ENCODE measurements at places on chromosomes 3 and 15. TPM values are rescaled to one million over a fixed set of nuclear protein-coding genes. Genes with fewer than 3 reads are reported as not detected.

The TMC3 gene
- total RNA-seq = not detected

The GOLGA6L4 gene
- 0.56 TPM for total RNA-seq

The IL17RE gene
- total RNA-seq = 0.88 TPM

The C2CD4B gene
- total RNA-seq = 4.1 TPM

The CTXN2 gene
- not detected for total RNA-seq

The AMIGO3 gene
- 0.24 TPM for total RNA-seq

The SCG3 gene
- not detected for total RNA-seq

The CP gene
- total RNA-seq = 1.0 TPM

The TRH gene
- total RNA-seq = not detected

The SUCLG2 gene
- 55.3 TPM for total RNA-seq

The CHRNA3 gene
- total RNA-seq = not detected

The PPIP5K1 gene
- total RNA-seq = 6.9 TPM

The SPRED1 gene
- 29.0 TPM for total RNA-seq

The CD200R1 gene
- total RNA-seq = not detected

The SH2D7 gene
- total RNA-seq = not detected

The CPNE9 gene
- not detected for total RNA-seq

The TNFAIP8L3 gene
- total RNA-seq = 12.1 TPM

The CTXND1 gene
- total RNA-seq = 1.1 TPM

The SPINT1 gene
- total RNA-seq = 4.1 TPM

The JAGN1 gene
- 43.6 TPM for total RNA-seq

The NUP210 gene
- total RNA-seq = not detected

The SOX14 gene
- total RNA-seq = not detected

The CHDH gene
- under 0.01 TPM for total RNA-seq

The TRNT1 gene
- total RNA-seq = 9.4 TPM

The DNAJC13 gene
- 21.5 TPM for total RNA-seq

The RARRES1 gene
- total RNA-seq = 88.2 TPM

Measured in epithelial cell of alveolus of lung (primary cell).